ENCODE measurements at places on chromosomes 7 and 10.
A peak's percentile ranks its signal among the peaks of the same experiment; 100 is the strongest.

DNA sequence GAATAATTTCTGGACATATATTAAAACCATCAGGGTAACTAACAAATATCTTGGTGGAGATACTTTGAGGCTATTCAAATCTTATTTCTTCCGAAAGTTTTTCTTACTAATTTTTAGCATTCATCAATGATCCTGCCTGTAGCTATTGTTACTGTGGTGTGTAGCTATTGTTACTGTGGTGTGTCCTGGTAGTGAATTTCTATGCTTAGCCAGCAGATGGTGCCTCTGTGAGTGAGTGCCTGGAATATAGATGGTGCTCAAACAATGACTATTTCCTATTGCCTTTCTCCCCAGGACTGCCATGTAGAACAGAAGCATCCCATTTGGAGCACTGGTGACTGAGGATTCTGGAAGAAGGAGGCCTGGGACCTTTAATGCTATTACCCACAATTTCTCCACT, 245.7 kb downstream of the CCSER2 start:
- no peak for DNase-seq

GRCh38 chr7:95295397-95295796, 28.9 kb downstream of the PON1 start:
- no peak for DNase-seq

DNA sequence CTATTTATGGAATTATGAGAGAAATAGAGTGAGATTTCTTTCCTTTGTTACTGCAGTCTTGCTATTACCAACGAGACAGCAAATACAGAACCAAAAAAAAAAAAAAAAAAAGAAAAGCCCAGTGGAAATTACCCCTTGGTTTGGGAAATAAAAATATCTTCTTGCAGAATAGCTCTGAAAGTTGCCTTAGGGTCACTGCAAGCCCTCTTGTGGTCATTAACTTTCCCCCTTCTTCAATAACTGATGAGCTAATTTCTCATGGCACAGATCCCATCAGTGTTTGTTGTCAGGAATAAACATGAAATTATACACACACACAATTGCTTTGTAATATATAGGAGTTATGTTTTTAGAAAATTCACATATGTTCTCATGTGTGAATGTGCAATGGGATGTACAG, 111.0 kb upstream of the FEZF1 start:
- no peak for DNase-seq

- DNase-seq, result no peak
Measured at GRCh38 chr10:13770760-13771493, 184.2 kb downstream of the PRPF18 start.

DNA sequence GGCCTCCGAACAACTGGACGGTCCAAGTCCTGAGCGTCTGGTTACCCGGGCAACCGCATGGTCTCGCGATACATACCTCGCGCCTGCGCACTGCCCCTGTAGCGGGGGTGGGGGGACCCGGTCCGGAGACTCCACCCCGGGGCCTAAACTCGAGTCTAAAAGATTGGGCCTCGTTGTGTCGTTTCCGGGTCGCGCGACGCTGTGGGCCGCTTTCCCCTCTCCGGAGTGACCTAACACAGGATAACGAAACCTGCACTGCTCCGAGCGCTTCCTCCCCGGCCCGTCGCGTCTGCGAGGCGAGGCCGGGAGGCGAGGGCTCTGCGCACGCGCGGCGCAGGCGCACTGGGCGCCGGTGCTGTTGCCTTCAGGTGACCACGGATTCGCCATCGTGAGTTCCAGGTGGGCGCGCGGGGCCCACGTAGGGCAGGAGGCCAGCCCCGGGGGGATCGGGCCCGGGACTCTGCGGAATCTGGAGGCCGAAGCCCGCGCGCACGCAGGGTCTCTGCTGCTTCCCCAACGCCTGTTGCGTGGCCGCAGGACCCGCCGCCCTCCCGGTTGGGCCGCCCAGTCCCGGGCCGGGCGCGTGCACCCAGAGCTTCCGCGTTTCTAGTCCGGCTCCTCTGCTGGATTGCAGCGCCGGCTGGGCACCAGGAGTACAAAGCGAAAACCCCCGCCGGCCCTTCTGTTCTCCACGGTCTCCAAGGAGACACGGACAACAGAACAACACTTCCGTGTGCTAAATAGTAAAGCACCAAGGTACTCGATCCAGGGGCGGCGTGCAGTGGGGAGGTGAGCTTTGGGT, at the start of gene RPP38:
RPP38 (plus strand) TSS at position 345 of the 802 bp plus-strand sequence. CDS start 5,960 bp downstream, outside the sequence.
- peak; percentile 92 for DNase-seq

- no peak for DNase-seq
Measured at GRCh38 chr7:155418941-155419755, 38.8 kb upstream of the EN2 start.

All from stimulated activated CD8-positive, alpha-beta memory T cell treated with anti-CD3 and anti-CD28 coated beads, Interleukin-4, amount 100 ng/mL, for 4 hours (primary cell).